ENCODE measurements at places on chromosomes 16 and 17.
A peak's percentile ranks its signal among the peaks of the same experiment; 100 is the strongest.

GRCh38 chr17:75270966-75271232 is at the start of gene MIF4GD:
MIF4GD (minus strand) TSS chr17:75271231; CDS start chr17:75270195, 1,036 bp downstream.
- ATAC-seq: no peak

DNA sequence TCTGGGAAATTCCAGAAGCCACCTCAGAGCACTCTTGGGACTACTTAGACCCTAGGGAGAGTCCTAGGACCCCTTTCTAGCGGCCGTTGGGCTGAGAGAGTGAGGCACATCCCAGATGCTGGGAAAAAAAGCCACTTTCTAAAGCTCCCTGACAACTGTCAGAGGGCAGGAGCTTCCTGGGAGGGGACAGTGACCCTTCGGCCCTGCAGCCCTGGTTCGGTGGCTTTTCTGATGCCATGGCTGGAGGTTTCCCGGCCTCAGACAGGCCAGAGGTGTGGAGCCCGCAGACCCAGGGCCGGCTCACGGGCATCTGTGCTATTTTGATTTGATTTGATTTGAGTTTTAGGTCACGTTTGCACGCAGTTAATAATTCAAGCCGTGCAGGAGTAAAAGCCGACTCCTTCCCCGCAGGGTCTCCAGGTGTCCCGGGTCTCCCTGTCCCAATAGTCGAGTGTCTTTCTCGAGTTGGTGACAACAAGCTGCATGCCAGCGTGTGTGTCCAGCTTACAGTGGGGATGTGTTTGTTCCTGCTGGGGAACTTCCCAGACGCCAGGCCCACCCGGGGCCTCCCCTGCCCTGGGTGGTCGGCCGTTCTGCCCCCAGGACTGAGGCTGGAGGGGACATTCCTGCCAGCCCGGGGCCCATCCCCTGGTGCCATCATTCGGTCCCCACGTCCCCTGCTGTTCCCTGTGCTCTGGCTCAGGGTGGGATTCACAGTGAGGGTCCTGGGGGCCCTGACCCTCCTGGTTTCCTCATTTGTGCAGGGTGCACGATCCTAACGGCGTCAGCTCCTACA is 1.0 kb upstream of the CBFA2T3 start:
- no peak for ATAC-seq

GRCh38 chr16:19432429-19432828 is 14.7 kb downstream of the TMC5 start:
- no peak for ATAC-seq

DNA sequence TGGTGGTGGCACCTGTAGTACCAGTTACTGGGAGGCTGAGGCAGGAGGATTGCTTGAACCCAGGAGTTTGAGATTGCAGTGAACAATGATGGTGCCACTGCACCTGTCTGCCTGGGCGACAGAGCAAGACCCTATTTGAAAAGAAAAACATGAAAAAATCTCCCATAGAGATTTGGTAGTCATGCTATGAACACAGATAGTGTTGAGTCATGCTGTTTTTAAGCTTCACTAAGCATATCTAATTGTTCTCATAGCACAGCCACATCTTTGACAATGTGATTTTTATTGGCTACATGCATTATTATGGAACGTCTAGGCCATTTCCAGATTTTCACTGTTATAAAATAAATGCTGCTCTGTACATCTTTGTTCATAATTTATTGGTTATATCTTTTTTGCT is 6.0 kb downstream of the IL34 start:
- no peak for ATAC-seq

DNA sequence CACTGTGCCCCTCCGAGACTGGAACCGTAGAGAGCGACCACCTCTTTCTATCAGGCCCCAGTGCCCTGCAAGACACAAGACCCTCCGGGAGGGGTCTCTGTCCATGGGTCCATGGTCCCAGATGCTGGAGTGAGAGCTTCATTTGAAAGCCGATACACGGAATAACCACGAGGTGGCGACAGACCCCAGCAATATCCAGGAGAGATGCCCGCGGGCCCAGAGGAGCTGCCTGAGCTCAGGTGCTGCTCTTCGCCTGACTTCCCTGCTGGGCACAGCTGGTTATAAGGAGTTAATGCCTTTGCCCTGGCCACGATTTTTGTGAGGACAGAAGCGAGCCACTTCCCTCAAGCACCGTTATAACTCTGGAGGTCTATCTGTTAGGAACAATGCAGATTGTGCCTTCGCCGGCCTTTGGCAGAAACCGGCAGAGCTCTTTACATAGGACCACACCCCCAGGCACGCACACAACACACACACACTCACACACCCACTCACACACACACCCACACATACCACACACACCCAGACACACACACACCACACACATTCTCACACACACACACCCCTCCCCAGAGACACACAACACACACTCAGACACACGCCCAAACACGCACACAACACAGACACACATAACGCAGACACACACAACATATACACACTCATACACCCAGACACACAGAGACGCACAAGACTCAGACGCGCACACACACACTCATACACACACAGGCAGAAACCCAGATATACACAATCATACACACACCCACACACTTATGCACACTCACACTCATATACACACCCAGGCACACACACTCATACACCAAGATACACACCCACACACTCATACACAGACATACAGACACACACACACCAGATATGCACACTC is 436.4 kb downstream of the SOX9 start:
- ATAC-seq: peak; percentile 55

GRCh38 chr17:39867880-39868553 is at the start of gene ZPBP2:
ZPBP2 (plus strand) TSS chr17:39868202; CDS start chr17:39868355, 153 bp downstream.
- ATAC-seq: peak; percentile 6

DNA sequence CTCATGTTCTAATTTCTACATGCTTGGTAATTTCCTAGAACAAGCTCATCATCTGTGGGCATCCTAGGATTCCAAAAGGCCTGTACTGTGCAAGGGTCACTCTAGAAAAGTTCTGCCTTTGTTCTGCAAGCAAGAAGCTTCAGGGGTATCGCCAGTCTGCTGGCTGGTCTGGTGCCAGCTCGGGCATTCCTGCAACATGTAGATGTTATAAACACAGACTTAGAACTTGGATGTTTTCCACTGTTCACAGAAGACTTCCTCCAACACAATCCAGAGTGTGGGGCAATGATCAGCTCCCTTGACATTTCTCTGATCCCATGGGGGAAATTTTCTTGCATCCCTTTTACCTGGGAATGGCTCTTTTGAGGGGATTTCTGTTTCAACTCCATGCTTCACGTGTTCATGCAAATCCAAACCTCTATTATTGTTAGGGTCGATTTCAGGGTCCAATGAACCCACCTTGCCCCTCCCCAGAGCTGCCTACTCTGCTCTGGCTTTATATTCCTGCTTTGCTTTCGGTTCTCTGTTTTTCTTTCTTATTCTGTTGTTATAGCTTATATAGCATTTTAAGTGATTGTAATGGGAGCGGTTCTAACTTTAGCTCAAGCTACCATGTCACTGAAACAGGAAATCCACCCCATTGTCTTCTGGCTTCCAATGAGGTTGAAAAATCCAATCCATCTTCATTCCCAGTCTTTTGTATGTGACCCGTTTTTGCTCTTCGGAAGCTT is 25.3 kb downstream of the UBE2O start:
- peak; percentile 85 for ATAC-seq

DNA sequence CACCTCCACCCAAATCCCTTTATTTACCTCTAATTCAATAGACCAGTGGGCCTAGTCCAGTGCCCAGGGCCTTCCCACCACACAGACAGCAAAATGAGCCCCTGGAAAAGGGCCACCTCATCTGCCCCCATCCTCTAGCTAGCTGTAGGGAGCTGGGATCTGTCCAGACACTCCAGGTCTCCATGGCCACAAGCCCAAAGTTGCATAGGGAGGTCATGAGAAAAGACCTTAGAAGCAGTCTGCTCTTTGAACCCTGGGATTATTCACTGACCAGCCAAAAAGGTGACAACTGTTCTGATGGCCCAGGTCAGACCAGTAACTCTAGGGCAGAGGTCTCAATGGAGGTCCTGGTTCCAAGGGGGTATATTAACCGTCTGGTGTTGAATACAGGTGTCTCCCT is 2.0 kb downstream of the CUEDC1 start:
- ATAC-seq: no peak

DNA sequence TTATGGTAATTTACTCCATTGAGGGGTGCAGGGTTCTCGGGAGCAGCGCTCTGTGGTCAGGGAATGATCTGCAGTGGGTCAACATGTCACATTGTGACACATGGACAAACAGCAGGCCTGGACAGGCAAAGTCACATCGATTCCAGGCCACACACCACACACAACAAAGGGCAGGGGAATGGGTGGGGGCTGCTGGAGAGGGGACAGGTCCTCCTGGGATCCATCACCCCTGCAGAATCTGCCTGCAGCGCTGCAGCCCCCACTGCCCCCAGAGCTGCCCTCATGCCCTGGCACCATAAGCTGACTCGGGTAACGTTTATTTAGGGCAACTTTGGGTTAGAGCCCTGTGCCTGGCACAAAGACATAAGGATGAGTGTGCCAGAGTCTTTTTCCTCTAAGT is 9.1 kb downstream of the PEMT start:
- no peak for ATAC-seq

DNA sequence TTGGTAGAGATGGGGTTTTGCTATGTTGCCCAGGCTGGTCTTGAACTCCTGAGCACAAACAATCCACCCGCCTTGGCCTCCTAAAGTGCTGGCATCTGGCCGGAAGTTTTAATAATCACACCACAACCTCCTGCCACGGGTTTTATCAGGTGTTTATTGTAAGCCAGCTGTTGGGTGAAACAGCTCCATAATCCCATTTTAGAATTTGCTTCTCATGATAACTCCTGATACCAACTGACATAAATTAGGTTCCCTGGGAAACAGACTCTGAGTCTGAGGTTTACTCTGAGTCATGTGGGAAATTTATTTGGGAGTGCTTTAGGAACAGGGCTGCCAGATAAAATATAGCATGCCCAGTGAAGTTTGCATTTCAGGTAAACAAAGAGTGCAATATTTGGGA is 122.6 kb upstream of the MED13 start:
- ATAC-seq: no peak

DNA sequence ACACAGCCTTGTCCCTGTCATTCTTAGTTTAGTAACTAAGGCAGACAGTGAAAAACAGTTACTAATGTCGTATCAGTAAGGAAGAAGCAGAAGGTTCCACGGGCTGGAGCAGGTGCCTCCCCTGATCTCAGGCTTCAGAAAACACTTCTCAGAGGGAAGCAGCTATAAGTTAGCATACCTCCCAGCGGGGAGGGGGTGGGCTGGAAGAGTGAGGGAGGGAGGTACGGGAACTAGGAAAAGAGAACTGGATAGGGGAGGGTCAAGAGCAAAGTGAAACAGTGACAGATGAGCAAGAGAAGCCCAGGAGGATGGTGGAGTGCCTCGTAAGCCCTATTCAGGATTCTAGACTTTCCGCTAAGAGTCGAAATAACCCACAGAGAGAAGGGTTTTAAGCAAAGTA is 186.3 kb upstream of the XYLT1 start:
- ATAC-seq: no peak

DNA sequence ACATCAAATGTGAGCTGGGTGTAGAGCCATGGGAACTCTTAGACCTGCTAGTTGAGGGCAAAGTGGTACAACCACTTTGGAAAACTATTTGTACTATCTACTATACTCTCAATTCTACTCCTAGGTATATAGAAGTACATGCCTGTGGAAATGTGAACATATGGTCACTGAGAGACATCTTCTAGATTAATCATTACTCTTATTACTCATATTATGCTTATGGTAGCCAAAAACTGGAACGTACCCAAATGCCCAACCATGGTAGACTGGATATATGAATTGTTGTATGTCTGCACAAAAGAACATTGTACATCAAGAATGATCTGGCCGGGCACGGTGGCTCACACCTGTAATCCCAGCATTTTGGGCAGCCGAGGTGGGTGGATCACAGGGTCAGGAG is 2.7 kb downstream of the WDR45B start:
- no peak for ATAC-seq

DNA sequence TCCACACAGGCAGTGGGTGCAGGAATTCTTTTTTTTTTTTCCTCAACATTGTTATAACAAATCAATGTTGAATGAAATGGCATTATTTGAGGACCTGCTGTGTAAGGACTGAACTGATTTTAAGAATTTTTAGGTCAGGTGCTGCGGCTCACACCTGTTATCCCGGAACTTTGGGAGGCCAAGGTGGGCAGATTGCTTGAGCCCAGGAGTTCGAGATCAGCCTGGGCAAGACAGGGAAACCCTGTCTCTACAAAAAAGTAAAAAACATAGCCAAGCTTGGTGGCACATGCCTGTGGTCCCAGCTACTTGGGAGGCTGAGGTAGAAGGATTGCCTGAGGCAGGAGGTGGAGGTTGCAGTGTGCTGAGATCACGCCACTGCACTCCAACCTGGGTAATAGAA is 12.4 kb downstream of the MPRIP start:
- no peak for ATAC-seq

GRCh38 chr17:46097497-46097896 is 95.7 kb downstream of the KANSL1 start:
- ATAC-seq: no peak

DNA sequence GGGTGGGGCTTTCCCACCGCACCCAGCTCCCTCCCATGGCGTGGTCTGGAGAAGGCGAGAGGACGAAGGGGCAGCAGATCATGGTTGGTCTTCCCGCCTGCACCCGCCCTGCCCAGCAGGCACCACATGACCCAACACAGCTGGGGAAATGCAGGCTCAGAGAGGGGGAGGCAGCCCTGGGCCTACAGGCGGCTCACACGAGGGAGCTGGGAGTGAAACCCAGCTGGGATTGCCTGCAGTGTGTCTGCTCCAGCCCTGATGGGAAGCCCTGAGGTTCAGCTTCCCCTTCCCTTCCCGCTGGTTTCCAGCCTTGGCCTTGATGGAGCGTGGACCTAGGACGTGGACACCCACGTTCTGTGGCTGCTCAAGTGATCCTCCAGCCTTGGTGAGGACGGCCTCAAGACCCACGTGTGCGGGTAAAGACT is 20.0 kb upstream of the PABPN1L start:
- no peak for ATAC-seq

DNA sequence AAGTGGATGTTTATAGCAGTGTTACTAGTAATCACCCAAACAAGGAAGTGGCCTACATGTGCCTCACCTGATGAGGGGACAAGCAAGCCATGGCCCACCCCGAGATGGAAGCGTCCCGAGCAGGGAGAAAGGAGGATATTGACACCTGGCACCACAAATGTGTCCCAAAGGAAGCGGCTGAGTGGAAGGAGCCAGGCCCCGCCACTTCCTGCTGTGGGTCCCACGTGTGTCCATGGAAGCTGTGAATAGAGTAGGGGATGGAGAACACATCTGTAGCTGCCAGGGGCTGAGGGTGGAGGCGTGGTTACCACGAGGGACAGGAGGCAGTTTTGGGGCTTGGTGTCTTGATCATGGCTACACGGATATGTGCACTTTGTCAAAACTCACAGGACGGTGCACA is 49.2 kb downstream of the KCNJ12 start:
- no peak for ATAC-seq

DNA sequence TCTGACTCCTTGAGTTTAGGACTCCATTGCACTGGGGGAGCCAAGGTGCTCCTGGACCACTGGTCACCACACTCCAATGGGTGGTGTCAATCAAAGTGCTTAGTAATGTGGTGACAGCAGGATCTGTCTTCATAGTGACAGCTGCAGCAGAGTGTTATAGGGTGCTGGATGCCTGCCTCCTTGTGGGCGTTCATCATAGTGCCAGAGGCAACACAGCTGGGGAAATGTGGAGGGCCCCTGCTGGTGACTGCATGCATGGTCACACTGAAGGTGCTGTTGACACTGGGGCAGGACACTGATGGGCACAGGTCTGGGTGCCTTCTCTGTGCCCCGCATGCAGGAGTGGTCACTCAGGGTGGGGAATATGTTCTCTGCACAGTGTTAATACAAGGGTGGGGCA is 177.5 kb upstream of the CDH8 start:
- peak; percentile 36 for ATAC-seq

GRCh38 chr17:60862482-60862881 is 184.8 kb downstream of the BCAS3 start:
- ATAC-seq: no peak

- ATAC-seq: no peak
Measured at GRCh38 chr17:67420994-67421393, 43.9 kb downstream of the PITPNC1 start.
